Endothelial cell of umbilical vein (primary cell): ENCODE measurements at places on chromosomes 13 and 19. TPM values are rescaled to one million over a fixed set of nuclear protein-coding genes. Genes with fewer than 3 reads are reported as not detected.

CGB8 gene
- not detected in 2 replicates for total RNA-seq

ZNF471 gene
- 2.0 and 3.1 TPM in 2 replicates for total RNA-seq

ZNF799 gene
- 2.7 and 3.0 TPM in 2 replicates for total RNA-seq

DLL3 gene
- total RNA-seq, result 0.40 and 0.55 TPM in 2 replicates

RXFP2 gene
- not detected in 2 replicates for total RNA-seq

DNA sequence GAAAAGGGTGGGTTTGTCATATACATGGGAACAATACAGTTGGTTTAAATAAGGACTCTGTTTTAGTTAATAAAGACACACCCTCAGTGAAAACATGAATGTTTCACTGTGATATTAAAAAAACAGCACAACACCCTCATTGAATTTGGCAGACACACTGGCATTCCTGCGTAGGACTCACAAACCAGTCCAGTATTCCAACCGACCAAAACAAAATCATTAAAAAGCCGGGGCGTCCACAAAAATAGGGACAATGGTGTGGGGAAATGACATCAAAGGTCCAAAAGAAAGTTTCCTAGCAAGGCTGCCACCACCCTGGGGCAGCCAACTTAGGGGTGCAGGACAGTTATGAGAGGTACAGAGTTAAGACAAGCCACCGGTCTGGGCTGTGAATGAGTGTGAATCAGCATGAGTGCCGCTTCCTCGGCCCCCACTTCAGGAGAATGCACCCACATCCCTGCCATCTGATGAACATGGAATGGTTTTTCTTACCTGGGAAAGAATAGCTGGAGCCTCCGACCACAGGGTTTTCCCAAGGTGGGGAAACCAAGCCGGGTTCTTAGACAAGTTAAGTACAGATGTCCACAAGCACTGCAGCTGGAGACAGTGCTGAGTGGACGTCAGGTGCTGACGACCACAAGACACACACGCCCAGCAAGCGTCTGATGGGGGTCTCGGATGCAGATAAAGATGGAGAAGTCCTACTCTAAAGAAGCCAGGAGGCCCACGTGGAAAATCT, 73.3 kb downstream of the KLF2 start:
- DNase-seq, result peak; percentile 59

GRCh38 chr13:23321535-23322241, 111.8 kb downstream of the SACS start:
- DNase-seq, result peak; percentile 92

- no peak for DNase-seq
These were observed 15.0 kb downstream of the PRODH2 start for GRCh38 chr19:35797663-35798062.

DNA sequence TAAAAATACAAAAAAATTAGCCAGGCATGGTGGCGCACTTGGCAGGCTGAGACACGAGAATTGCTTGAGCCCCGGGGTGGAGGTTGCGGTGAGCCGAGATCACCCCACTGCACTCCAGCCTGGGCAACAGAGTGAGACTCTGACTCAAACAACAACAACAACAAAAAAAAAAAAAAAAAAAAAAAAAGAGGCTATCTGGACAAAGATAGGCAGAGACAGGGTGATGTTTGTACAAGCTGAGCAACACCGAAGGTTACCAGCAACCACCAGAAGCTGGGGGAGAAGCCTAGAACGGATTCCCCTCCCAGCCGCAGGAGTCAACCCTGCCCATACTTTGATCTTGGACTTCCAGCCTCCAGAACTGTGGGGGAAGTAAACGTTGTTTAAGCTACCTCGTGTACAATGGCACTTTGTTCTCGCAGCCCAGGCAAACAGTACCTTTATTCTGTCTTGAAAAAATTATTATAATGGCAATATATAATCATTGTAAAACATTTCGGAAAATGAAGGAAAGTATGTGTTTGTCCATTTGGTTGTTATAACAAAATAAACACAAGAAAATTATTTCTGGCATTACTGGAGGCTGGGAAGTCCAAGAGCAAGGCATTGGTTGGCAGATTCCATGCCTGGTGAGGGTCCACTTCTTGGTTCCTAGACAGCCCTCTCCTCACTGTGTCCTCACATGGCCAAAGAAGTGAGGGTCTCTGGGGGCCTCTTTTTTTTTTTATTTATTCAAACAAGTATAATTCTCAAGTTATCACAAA, 39.8 kb upstream of the LATS2 start:
- no peak for DNase-seq

DNA sequence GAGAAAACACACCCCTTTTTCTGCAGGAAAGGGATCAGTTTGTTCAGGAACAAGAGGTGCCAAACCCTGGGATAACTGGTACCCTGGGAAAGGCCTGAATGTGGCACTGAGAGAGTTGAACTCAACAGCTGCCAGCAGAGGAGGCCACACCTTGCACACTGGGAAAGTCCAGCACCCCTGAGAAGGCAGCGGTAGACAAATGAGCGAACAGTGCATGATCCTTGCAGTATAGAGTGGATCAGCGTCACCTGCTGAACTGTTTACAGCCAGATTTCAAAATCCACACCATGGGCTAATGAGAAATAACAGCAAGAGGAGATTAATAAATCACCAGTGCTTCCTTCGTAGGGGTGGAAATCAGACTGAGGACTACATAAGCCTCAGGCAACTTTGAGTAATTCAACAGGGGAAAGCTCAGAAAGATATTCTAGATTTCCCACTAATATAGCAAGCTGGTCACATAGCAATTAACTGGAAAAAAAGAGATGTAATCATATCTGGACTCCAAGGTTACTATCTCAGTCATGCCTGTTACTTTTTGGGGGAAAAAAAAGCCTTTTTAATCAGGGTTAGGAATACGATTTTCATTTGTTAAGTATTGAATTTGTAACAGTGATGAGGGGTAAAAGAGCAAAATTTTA, 52.0 kb downstream of the DCT start:
- DNase-seq, result no peak

DNA sequence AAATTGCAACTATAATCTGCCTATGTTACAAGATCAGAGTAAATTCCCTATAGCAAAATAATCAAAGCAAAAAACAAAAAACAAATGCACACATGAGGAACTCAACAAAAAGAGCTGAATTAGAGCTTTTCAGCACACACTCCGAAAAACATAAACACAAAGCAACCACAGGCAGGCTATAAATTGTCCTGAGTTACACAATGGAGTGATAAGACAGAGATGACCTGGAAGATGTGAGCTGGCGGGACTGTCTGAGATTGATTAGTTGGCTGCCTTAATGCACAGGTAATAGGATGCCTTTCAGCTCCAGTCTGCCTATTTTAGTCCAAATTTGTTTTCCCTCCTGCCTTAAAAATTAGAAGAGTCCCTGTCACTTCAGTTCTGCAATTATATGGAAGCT, 159.0 kb upstream of the FNDC3A start:
- no peak for DNase-seq

- DNase-seq, result no peak
These were observed 149.7 kb upstream of the ZNF536 start for GRCh38 chr19:30222428-30222873.

- DNase-seq, result no peak
These were observed 9.4 kb downstream of the FLT1 start for GRCh38 chr13:28485551-28485950.

DNA sequence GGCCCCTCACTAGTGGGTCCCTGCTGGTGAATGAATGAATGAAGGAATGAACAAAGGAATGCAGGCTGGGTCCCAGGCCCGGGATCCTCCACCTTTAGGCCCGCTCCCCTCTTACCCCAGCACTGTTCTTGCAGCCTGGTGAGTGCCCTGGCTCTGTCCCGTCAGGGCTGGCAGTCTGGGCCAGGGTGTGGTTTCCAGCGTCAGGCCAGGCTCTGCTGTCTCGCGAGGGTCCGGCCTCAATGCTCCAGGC, 317 bp downstream of the LYL1 start:
- DNase-seq, result no peak
